Heart left ventricle (tissue), 16 donors: ENCODE measurements at places on chromosomes 5 and 9. TPM values are rescaled to one million over a fixed set of nuclear protein-coding genes. Genes with fewer than 3 reads are reported as not detected.

The GALNT12 gene
- 0.40 TPM for total RNA-seq

The ZBTB26 gene
- 4.3 TPM for total RNA-seq

The ALDH1A1 gene
- total RNA-seq = 9.5 TPM

The FTMT gene
- total RNA-seq = not detected

The PITX1 gene
- not detected for total RNA-seq
